ENCODE measurements at places on chromosomes 12 and 14.
A peak's percentile ranks its signal among the peaks of the same experiment; 100 is the strongest.

GRCh38 chr12:76768576-76768975 is 4.7 kb downstream of the ZDHHC17 start:
- no peak for DNase-seq

DNA sequence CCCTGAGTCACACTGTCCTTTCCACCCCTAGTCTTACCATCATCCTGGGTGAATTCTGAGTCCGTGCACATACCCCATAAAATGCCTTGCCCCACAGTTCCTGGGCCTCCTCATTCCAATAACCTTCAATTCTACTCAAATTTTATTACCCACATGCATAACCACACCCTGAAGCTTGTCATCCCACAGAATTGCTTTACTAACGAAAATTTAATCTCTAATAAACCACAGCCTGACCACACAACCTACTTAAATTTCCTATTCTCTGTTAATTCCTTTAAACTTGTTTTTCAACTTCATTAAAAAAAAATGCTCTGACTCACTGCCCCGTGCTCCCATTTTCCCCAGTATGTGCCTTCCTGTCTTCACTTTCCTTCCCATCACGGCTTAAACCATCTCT is 205.9 kb downstream of the PHLDA1 start:
- DNase-seq, result peak; percentile 72

DNA sequence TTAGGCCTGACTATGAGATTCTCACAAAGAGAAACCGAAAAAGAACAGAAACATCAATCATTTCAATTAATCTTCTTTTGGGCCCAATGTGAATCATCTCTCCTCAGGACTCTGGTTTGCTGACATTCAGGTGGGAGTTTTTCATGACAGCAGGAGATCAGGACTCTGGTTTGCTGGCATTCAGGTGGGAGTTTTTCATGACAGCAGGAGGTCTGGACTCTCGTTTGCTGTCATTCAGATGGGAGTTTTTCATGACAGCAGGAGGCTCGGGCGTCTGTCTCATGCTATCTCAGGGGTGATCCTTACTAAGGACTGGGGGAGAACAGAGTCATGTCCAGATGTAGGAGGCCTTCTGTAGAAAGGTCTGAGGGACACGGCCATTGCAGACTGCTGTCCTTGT is 40.1 kb upstream of the PARP11 start:
- no peak for DNase-seq

DNA sequence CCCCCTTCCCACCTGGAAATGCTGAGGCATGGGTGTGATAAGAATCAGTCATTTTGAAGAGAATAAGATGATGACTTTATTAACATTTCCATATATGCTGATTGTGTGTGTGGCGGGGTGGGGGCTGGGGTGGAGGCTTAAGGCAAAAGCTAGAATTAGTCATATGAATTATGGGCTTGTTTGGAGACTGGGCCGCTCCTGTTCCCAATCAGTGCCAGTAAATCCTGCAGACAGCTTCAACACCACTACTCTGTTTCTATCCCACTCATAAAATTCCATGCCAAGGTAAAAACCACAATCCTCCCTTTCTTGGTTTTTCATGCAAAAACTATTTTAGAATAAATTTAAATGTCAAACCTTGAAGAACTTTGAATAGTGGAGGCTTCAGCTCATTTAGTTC is 29.9 kb upstream of the SLC38A2 start:
- no peak for DNase-seq

GRCh38 chr14:74048281-74048680 is 29.1 kb downstream of the BBOF1 start:
- no peak for DNase-seq

GRCh38 chr14:105582639-105583038 is 56.3 kb downstream of the TMEM121 start:
- no peak for DNase-seq

DNA sequence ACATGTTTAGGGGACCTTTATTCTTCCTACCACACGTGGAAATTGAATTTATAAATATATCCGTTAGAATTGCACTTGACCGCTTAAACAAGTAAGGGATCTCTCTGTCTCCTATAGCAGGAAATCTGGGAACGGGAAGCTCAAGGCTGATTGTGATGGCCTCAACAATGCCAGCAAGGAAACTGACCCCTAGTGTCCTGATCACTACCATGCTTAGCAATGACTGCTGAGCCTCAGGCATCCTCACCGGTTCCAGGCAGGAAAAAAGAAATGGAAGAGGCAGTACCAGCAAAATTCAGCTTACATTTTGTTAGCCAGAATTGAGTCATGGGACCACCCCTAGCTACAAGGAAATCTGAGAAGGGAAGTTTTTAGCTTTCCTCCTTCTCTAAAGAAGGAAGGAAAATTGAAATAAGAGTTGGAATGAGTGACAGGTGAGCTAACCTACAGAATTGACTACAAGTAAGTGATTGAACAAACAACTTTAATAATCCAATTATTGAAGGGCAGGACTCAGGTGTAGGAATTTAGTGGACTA is 43.9 kb upstream of the AMN1 start:
- no peak for DNase-seq

DNA sequence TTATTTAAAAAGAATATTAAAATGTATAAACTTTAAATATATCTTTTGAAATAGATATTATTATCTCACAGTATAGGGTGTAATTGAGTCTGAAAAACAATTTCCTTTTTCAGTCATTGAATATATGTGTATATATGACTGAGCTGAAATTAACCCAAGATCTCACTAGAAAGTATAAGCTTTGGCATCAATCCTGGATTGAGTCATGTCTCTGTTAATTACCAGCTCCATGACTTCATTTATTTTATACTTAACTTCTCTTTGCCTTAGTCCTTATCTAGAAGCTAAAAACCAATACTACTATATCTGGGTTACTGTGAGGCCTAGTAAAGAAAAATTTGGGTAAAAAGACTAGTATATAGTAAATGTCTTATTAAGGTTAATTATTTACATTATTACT is 1020.3 kb downstream of the LRFN5 start:
- no peak for DNase-seq

GRCh38 chr12:7114008-7114407 is 5.0 kb upstream of the C1RL start:
- DNase-seq, result no peak

- DNase-seq, result no peak
These were observed 9.4 kb upstream of the GPR132 start for GRCh38 chr14:105074601-105075053.

DNA sequence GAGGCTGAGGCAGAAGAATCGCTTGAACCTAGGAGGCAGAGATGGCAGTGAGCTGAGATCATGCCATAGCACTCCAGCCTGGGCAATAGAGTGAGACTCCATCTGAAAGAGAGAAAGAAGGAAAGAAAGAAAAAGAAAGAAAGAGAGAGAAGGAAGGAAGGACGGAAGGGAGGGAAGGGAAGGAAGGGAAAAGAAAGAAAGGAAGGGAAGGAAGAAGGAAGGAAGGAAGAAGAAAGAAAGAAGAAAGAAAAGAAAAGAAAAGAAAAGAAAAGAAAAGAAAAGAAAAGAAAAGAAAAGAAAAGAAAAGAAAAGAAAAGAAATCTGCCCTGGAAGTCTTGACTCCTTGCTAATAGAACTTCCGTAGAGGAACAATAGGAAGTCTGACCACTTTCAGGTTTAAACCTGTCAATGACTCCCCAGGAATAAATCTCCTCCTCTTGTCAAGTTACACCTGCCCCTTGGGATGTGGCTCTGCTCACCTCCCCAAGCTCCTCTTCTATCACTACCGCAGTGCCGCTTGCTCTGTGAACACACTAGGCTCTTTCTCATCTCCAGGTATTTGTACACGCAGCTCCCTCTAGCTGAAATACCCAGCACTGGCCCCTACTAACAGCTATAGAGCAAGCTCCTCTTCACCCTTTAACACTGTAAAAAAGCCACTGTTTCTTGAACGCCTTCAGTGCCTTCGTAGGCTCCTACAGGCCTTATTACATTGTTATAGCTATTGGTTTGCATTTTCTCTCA is 773.1 kb upstream of the TBX3 start:
- no peak for DNase-seq

All from non-pigmented ciliary epithelial cell (primary cell).